ENCODE measurements at places on chromosomes 13 and 19.
A peak's percentile ranks its signal among the peaks of the same experiment; 100 is the strongest.

DNA sequence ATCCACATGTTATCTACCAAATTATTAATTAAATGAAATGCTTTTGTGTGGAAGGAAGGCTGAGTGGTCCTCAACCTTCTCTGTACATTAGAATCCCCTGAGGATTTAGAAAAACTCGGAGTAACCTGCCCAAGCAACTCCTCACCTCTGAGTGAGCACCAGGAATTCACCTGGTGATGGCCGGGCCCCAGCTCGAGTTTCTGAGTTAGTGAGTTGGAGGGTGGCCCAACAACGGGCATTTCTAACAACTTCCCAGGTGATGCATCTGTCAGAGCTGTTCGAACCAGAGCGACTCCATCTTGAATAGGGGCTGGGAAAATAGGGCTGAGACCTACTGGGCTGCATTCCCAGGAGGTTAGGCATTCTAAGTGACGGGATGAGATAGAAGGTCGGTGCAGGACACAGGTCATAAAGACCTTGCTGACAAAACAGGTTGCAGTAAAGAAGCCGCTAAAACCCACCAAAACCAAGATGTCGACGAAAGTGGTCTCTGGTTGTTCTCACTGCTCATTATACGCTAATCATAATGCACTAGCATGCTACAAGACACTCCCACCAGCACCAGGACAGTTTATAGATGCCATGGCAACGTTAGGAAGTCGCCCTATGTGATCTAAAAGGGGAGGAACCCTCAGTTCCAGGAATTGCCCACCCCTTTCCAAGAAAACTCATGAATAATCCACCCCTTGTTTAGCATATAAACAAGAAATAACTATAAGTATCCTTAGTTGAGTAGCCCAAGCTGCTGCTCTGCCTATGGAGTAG lies 44.2 kb upstream of the SHISA2 start:
- DNase-seq: no peak

DNA sequence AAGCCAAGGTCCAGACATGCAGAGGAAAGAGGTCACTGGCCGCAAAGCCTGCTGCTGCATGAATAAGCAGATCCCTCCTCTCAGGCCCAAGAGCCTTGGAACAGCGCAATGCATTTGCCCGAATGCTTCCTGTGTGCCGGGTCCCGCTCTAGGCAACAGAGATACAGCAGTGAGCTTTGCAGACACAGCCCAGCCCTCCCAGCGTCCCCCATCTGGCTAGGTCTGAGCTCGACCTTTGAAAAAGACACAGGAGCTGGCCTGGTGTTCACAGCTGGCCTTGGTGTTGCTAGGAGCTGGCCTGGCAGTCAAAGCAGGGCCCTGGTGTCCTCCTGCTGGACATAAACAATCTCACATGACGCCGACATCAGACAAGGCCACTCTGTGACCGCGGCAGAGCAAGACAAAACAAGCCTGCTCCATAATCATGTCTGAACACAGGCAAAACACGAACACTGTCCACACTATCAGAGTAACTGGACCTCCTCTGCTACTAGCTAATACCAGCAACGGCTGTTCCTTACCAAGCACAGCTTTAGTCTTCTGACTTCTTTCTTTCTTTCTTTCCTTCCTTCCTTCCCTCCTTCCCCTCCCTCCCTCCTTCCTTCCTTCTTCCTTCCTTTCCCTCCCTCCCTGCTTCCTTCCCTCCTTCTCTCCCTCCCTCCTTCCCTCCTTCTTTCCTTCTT lies 5.7 kb upstream of the PEX11G start:
- peak; percentile 69 for DNase-seq

DNA sequence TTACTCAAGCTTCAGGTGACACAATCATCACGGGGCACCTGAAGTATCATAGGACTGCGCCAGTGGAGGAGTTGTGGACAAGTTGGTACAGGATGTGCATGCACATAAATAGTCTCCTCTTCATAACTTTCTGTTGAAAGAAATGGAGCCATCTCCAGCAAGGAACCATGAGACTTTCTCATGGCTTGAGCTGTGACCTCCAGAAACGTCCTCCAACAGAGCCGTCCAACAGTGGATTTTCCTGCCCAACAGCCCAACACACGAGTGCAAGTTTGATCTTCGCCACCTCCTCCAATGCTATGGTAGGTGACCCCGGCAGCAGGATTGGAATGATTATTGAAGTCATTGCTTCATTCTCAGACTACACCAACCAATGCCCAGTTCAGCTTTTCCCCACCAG lies 105.1 kb upstream of the ZNF507 start:
- no peak for DNase-seq

GRCh38 chr13:76019421-76020044 lies 383.4 kb downstream of the LMO7 start:
- peak; percentile 77 for DNase-seq

DNA sequence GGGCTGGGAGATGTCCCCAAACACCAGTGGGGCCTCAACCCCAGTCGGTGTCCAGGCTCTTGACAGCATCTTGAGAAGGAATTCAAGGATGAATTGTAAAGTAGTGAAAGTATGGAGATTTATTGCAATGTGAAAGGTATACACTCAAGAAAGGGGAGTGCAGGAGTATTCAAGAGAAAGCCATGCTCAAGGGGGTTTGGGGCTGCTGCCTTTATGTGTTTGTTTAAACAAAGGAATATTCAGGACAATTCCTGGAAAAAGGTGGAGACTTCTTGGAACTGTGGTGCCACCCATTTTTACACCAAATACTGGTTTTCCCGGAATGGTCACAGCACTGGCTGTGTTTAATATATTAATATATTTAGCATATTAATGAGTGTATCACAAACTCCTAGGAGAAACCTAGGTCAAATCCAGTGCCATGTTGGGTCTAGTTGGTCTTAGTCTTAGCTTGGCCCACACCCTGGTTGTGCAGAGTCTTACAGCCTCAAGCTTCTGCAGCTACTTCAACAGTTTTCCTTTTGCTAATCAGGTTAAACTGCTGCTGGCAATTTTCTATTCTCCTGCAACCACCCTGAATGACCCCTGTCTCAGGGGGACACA lies 138.5 kb upstream of the TMTC4 start:
- no peak for DNase-seq

DNA sequence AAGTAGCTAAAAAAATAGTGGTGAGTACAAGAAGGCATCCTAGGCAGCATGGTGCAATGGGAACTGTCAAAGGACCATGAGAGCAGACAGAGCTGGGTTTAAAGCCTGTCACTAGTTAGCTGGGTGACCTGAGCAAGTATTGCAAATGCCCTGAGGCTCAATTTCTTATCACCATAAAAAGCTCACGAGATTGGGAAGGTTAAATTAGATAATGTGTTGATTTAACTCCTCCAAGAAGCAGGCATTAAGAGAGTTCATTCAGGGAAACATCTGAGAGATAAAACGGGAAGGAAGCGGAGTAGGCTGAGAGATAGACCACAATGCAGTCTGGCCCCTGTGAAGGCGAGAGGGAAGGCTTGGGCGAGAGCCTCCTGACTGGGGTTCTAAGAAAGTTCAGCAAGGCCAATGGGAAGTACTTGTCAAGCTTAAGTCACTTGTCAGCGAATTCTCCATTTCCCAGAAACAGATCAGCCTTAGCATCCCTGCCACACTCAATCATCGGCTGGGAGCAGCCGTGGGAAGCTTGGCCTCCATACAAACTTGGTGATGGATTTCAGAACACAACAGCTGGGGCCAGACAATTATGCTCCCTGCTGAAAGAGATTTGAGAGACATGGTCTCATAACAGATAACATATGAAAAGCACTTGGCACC lies 105.5 kb downstream of the POU4F1 start:
- no peak for DNase-seq

GRCh38 chr13:99085808-99086266 lies 108.0 kb upstream of the DOCK9 start:
- no peak for DNase-seq

DNA sequence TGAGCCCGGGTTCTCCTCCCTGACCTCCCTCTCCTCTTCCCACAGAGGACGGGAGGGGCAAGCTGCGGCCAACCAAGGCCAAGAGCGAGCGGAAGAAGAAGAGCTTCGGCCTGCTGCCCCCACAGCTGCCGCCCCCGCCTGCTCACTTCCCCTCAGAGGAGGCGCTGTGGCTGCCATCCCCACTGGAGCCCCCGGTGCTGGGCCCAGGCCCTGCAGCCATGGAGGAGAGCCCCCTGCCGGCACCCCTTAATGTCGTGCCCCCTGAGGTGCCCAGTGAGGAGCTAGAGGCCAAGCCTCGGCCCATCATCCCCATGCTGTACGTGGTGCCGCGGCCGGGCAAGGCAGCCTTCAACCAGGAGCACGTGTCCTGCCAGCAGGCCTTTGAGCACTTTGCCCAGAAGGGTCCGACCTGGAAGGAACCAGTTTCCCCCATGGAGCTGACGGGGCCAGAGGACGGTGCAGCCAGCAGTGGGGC lies 162.2 kb downstream of the KDM4B start:
- DNase-seq: no peak

DNA sequence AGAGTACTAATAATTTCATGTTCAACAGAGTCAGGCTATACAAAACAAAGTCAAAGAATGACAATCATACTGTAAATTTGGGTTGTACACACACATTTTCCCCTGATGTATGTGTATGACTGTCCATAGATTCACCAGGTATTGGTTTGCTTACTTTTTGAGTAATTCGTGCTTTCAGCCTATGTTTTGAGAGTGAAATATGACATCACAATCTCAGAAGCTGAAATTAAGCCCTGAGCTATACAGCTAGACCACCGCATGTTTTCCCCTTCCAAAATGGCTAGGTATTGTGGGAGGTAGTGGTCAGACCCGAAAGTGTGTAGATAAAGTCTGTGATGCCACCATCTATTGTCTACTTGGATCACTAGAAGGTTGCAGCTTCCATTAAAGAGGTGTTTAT lies 102.8 kb downstream of the KATNAL1 start:
- no peak for DNase-seq

DNA sequence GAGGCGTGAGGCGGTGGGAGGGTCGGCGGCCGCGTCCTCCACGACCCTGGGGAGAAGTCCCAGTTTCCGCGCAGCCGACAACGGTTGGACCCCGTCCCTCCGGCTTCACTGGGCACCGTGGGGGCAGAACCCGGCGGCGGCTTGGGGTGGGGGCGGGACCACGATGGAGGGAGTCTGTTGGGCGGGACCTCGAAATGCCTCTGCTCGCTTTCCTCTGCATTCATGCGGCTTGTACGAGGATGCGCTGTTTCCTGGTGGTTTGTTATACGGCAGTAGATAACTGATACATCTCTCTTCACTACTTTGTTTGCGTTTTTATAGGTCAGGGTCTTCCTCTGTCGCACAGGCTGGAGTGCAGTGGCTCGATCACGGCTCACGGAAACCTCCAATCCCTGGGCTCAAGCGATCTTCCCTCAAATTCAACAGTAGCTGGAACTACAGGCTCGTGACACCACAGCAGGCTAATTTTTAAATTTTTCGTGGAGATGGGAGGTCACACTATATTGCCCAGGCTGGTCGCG lies 24.6 kb upstream of the ZNF846 start:
- no peak for DNase-seq

DNA sequence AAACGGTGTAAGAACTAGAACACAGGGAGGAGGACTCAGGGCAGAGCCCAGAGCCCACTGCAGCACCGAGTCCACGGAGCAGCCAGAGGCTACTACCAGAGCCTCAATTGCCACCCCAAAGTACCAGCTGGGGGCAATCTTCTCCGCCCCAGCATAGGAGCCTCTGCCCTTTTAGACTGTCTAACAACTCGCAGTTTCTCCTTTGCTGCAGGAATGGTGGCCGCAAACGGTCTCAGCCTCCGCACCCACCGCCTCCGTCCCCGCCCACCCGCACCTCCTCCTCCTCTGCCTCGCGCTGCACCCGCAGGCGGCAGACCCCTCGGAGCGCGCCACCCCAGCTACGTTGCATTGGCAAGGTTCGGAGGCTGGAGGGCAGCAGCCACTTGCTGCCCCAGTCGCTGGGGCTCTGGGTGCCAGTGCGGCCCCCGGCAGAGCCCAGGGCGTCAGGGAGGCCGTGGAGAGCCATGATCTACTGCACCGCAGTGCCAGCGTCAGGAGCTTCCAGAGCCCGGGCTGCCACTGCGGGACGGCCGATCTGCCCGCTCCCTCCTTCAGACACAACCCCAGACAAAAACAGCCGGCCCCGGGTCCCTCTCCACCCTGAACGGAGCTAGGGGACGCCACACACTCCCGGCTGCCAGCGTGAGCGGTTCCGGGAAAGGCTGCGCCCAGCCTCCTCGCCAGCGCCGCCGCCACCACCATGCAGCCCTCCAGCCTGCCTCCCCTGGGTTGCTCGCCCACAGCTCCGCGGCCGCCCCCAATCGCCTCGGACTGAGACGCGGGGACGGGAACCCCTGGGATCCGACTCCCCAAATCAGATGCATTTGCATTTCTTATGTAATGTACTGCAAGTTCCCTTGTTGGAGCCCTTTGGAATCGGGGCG lies 1.8 kb downstream of the FGF14 start:
- no peak for DNase-seq

Data from substantia nigra (tissue), 51 donors.